ENCODE measurements at places on chromosomes 7 and 10. TPM values are rescaled to one million over a fixed set of nuclear protein-coding genes. Genes with fewer than 3 reads are reported as not detected.

The TUBAL3 gene
- not detected for total RNA-seq

The SUN3 gene
- total RNA-seq: not detected

The NXPH1 gene
- total RNA-seq: not detected

The ACSM6 gene
- not detected for total RNA-seq

Data from activated CD4-positive, alpha-beta memory T cell treated with anti-CD3 and anti-CD28 coated beads, Interleukin-2, amount 10 ng/mL, durations not matched to agents 7 days and 5 days (primary cell).